ENCODE measurements at places on chromosomes 5 and 9.

- peak; percentile 35 for DNase-seq
These were observed 81.7 kb upstream of the ZBTB43 start for GRCh38 chr9:126722922-126723806.

- DNase-seq = no peak
These were observed 9.3 kb downstream of the PBX3 start for GRCh38 chr9:125756518-125756917.

DNA sequence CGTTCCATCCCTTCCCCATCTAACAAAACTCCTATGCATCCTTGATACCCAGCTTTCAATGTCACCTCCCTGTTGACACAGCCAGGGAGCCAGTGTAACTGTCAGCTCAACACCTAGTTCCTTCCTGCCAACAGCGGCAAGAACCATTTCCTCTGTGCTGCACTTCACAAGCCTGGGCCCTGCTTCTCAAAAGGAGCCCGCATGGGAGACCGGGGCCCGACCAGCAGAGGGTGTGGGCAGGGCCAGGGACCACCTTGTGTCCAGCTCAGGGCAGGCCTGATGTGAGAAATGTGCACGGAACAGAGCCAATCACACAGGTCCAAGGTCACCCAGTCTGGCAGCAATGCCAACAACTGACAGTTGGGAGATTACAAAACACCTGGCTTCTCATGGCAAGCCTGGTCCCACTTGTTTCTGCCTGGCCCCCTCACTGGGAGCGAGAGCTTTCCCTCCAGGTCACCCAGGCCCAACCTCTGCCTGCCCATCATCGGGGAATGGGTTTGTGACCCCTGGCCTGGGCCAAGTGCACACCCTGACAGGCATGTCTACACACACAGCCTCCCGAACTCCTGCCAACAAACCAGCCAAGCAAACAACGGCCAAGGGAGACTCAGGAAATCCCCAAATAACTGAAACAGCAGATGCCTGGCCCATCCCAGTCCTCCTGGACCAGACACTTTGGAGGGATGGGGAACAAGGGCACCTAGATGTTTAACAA lies 3.1 kb downstream of the RNF44 start:
- peak; percentile 62 for DNase-seq

GRCh38 chr5:134494780-134495179 lies 30.7 kb upstream of the JADE2 start:
- peak; percentile 53 for DNase-seq

GRCh38 chr9:138022121-138022741 lies 144.6 kb downstream of the CACNA1B start:
- DNase-seq = peak; percentile 17

GRCh38 chr5:28374492-28374967 lies 1336.1 kb upstream of the CDH9 start:
- DNase-seq = no peak

- DNase-seq = no peak
These were observed 18.7 kb upstream of the ICE1 start for GRCh38 chr5:5403741-5404140.

DNA sequence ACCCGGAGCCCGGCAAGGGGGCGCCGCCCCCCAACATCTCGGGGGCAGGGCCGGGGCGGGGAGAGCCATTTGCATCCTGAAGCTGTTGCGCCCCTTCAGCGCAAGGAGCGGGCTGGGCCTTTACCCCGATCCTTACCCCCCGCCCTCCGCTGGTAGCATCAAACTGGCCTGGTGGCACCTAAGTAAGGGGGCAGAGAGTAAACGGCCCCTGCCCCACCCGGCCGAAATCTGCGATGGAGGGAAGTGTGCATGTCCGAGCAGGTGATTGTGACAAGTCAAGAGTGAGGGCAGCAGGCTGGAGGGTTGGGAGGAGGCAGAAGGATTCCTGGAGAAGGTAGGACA lies 101.2 kb downstream of the ESM1 start:
- no peak for DNase-seq

GRCh38 chr9:83477571-83477970 lies 60.6 kb downstream of the FRMD3 start:
- DNase-seq = no peak

DNA sequence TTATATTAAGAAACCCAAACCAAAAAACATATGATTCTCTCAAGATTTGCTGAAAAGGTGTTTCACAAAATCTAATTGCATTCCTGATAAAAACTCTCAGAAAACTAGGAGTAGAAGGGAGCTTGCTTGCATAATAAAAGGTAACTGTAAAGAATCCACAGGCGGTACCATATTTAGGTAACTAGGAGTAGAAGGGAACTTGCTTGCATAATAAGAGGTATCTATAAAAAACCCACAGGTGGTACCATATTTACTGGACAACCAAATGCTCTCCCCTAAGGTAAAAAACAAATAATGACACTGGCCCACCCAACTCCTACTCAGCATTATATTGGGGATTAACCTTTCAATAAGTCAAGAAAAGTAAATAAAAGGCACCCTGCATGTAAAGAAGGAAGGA lies 57.5 kb upstream of the FCN1 start:
- no peak for DNase-seq

- no peak for DNase-seq
These were observed 306.1 kb downstream of the GLIS3 start for GRCh38 chr9:3993773-3994172.

DNA sequence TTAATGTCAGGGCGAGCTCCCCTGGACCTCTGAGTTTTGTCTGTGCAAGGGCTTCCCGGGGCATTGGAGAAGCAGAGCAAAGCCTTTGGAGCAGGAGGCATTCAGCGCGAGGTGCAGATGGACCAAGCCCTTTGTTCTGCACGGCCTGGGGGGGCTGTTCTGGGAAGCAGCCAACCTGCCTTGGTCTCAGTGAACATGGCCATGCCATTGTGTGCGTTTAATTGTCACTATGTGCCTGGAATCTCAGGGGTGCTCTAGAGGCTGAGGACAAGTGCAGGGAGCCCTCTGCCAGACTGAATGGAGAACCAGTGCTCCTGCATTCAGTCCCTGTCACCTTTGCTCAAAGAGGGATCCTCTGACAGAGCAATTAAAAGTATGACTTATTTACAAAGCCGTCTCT lies 329.4 kb downstream of the IRX1 start:
- no peak for DNase-seq

DNA sequence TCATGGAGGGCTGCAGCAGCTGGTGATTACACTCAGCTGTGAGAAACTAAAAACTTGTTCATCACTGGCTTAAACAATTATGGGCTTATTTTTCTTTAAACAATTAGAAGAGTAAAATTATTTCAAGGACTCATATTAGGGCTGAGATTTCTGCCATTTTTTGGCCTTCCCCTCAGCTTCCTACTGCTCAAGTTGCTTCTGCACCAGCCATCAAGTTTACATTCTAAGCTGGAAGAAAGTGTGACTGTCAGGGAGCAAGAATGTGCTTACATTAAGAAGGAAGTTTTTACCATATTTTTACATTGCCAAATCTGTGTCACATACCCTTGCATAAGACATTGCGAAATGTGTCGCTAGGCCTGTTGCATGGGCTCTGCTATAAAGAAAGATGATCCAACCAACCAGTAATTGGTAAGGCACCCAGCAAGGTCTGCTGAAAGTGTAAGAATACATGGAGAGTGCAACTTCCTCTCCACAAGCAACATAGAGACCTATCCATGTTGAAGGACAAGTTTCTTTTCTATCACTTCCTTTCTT lies 260.3 kb upstream of the CDH10 start:
- DNase-seq = no peak

DNA sequence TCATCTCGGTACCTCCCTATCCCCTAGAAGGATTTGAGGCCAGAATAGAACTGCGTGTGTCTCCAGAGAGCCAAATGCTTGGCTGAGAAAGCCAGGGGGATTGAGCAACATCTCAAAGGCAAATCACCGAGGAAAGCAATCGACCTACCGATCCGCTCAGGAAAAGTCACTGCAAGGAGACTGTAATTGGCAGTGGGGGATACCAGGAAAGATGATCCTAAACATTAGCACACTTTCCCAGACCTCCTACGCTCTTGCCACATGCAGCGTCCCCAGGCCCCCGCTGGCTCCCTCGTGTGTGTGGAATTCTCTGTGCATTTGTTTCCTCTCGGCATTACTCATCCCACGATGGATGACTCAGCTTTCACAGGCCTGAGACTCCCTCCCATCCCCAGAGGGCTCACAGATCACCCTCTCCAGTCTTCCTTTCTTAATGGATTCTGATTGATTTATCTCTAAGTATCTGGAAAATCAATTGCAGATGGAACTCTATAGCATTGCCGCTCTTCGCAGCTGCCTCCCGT lies 82.2 kb upstream of the ICE1 start:
- no peak for DNase-seq

- DNase-seq = no peak
These were observed 41.4 kb downstream of the PUM3 start for GRCh38 chr9:2802494-2802921.

DNA sequence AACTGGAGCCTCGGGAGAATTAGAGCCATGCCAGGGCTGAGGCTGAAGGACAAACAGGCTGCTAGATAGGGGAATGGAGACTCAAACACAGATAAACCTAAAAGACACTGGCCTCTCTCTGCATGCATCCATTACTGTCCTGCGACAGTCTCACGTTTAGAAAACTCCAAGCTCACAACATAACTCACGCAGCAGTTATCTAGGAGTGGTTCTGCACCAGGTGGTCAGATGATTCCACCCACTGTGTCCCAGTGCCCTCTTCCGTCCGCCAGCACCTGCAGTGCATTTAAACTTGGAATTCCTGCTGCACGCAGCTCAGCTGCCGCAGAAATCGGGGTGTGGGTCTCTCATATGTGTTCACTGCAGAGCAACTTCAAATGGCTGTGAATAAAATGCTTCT lies 272.6 kb upstream of the IRX2 start:
- no peak for DNase-seq

DNA sequence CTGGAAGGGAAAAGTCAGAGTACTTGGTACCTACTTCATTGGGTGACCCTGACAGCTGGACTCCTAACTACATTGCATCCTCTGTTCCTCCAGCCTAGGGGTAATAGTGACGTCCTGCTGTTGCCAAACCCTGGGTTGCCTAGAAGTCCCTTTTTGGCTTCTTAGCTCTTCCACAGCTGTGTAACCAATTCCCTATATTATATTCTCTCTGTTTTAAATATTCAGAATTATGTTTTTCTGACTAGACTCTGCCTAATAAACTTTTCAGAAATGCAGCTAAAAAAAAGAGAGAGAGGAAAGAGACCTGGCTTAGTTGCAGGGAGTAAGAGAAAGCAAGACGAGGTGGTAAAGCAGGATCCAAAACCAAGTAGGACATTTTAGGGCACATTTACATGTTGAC lies 28.4 kb downstream of the MCTP1 start:
- DNase-seq = no peak

GRCh38 chr5:100758780-100759179 lies 144.3 kb downstream of the ST8SIA4 start:
- DNase-seq = no peak

DNA sequence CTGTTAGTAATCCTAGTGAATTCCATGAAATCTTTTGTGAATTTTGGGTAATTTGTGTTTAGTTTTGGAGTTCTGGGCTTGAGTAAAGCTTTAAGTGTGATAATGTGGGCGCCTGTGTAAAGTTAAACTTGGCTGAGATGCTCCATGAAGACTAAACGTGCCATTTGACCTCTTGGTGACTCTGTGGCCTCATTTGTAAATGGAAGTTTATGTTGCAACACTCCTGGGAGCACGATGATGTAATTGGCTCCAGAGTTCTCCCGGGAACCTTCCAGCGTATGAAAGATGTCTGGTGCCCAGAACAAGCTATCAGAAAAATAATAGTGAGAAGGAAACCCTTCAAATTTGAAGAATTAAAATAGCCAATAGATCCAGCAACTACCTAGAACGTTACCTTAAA lies 981.2 kb downstream of the TLE4 start:
- no peak for DNase-seq

- no peak for DNase-seq
These were observed 479.5 kb downstream of the TAF11L14 start for GRCh38 chr5:18113721-18114120.

GRCh38 chr5:68067291-68067690 lies 148.3 kb upstream of the PIK3R1 start:
- DNase-seq = no peak

- no peak for DNase-seq
These were observed 147.3 kb upstream of the FST start for GRCh38 chr5:53333160-53333559.

GRCh38 chr5:139486201-139486600 lies 3.6 kb upstream of the STING1 start:
- no peak for DNase-seq

DNA sequence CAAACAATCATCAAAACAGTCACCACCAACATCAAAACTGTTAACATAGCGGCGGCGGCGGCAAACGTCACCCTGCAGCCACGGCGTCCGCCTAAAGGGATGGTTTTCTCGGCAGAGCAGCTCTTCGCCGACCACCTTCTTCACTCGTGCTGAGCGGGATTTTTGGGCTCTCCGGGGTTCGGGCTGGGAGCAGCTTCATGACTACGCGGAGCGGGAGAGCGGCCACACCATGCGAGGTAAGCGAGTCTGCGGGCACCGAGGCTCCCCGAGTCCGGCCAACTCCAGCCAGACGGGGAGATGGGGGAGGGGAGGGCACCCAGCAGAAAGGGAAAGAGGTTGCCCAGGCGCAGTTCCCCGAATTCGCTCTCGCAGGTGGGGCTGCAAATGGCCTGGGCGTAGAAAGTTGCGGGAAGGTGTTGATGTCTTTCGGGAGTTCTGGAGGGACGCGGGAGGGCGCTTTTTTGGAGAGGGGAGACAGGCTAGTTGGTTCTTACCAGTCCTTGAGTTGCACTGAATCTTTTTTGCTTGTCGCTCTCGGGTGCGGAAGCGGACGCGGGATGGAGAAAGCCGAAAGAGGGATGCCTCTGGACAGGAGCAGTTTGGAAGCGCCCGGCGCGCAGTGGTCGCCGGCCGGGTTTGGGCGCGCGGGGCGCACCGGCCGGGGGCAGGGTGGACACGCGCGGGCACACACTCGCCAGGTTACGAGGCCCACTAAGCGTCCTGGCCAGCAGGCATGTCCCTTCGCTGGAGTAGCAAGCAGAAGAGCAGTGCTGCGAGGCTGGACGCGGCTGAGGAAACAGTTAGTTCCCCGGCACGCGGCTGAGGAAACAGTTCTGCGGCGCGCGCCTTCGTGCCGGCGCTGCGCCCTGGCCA lies 849 bp downstream of the RORB start:
- no peak for DNase-seq

DNA sequence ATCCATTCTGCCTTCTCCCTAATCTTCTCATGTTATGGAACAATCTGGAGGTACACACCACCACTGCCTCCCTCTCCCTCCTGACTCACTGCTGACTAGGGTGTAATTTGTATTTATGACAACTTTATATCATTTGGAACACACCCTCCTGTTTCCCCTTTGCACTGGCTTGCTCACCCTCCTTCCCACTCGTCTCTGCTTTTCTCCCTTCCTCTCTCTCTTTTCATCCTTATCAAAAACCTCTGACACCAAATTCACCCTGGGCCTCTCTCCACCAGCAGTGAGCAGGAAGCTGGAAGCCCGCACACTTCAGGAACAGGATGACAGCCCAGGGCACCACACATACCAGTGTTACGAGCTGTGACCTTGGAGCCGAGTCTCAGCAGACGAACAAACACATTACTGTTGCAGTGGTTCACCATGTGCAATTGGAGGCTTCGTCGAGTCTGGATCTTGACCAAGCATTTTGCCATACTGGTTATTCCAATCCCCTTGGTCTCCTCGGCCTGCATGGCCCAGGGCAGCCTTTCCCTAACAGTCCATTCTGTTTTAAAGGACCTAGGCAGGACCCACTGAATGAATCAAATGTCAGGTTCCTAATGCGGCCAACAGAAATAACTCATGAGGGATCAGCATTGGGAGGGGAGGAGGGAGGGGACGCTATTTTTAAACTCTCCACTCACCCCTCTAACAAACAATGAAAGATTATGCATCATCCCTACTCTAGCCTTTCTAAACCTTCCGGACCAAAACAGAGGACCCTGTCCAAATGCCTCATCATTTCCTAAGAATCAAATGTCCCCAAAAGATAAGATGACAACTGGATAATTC lies 203.9 kb upstream of the RASEF start:
- no peak for DNase-seq

Data from NAMALWA (cell line).